CMK (cell line): ENCODE measurements at places on chromosomes 1 and 21.

GRCh38 chr1:161702250-161702649, 4.8 kb upstream of the FCRLA start:
- no peak for DNase-seq

DNA sequence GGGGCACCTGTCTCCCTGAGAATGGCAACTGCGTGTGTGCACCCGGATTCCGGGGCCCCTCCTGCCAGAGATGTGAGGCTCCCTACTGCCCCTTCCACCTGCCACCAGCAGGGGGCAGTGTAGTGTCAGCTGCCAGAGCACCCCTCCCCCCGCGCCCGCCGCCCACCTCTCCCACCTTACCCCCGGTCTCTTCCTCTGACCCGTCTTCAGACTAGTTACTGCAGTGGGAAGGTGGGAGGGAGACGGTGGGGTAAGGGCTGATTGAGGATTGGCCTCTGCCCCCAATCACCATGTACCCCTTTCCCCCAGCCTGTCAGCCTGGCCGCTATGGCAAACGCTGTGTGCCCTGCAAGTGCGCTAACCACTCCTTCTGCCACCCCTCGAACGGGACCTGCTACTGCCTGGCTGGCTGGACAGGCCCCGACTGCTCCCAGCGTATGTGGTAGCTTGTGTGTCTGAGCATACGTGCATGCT, 10.1 kb upstream of the LRRC71 start:
- DNase-seq, result no peak

DNA sequence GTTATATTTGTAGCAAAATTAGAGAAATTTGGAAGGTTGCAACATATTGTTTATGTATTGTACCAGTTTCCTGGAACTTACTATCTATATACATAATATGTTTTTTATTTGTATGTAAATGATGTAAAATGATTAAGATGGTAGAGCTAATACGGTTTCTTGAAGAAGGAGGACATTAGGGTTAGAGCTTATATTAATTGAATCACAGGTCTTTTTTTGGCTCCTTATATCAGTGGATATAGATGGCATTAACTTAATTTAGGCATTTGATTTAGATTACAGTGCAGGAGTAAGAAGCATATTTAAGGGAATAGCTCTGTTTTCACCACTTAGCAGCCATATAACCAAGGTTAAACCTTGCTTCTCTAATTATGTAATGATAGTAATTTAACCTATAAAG, 357.7 kb downstream of the USP25 start:
- DNase-seq, result no peak

DNA sequence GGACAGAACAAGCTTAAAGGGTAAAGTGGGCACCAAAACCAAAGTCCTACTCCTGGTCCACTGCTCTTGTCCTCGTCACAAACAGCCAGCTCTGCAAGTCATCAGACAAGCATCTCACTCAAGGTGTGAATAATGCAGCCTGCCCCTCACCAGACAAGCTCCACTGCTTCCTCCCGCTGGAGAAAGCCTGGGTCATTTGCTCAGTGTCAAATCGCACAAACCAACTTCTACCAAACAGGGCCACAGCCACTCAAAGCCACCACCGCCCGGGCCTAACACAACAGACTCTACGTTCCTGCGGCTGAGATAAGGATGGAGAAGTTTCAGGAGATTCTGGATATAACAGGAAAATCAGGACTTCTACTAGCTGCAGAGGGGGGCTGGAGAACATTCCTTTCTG, 3.3 kb downstream of the SSBP3 start:
- DNase-seq, result no peak

DNA sequence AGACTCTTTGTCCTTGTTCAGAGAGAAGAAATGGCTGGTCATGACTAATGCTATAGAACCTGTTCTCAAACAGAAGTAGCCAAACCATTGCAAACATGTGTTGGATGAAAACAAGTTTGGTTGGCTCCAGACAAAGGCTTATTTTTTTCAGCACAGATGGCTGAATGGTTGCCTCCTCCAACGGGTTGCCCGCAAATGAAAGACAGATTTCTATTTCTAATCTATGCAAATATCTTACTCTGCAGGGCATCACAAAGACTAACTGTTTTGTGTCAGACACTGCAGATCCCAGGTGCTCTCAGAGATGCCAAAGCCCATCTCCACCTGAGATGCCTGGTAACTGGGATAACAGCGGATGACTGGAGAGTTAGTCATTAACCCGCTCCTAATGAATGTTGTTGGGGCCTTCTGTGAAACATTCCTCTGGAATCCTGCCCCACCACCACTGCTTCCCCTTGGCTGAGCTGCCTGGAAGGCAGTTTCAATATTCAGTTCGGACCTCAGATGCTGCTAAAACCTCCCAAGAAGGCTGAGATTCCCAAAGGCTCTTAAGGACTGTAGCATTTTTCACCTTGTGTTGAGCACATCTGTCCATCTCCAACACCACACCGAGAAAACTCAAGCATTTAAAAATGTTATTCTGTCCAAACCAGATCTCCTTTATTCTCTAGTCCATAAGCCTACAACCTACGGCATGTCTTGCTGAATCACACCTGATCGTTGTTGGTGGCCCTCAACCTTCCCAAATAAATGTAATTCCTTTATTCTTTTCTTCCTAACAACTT, 104.4 kb downstream of the PTPN14 start:
- no peak for DNase-seq

- DNase-seq, result no peak
Measured at GRCh38 chr1:44501047-44501890, 96.2 kb downstream of the RNF220 start.

DNA sequence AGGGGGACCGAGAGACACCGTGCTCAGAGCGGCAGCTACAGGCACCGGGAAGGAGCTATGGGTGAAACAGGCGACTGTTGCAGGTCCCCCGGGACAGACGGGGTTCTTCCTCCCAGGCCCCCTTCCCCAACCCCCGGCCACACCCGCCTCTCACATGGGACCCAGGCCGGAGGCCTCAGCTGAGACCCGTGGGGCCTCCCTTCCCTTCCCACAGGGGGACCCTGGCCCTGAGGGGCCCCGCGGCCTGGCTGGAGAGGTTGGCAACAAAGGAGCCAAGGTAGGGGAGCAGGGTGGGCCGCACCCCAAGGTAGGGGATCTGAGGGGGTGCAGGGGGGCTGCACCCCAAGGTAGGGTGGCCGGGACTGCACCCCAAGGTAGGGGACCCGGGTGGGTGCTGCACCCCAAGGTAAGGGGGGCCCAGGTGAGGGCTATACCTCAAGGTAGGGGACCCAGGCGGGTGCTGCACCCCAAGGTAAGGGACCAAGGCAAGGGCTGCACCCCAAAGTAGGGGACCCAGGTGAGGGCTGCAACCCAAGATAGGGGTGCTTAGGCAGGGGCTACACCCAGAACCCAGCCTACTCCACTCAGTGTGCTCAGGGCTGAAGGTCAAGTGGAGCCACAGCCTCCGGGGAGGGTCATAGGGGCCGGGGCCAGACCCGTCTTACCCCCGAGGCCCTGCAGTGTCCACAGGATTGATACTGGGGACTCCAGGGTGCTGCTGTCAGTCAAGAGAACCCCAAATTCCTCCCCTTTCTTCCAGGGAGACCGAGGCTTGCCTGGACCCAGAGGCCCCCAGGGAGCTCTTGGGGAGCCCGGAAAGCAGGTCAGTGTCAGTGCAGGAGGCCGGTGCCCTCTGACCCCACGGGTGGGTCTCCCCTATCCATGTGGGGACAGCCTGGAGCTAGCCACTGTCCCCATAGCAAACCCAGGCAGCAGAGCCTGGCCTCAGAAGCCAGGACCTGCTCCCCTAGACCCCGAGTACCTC, 22.7 kb downstream of the COL6A2 start:
- no peak for DNase-seq

- no peak for DNase-seq
Measured at GRCh38 chr1:232377494-232377770, 252.5 kb downstream of the SIPA1L2 start.

DNA sequence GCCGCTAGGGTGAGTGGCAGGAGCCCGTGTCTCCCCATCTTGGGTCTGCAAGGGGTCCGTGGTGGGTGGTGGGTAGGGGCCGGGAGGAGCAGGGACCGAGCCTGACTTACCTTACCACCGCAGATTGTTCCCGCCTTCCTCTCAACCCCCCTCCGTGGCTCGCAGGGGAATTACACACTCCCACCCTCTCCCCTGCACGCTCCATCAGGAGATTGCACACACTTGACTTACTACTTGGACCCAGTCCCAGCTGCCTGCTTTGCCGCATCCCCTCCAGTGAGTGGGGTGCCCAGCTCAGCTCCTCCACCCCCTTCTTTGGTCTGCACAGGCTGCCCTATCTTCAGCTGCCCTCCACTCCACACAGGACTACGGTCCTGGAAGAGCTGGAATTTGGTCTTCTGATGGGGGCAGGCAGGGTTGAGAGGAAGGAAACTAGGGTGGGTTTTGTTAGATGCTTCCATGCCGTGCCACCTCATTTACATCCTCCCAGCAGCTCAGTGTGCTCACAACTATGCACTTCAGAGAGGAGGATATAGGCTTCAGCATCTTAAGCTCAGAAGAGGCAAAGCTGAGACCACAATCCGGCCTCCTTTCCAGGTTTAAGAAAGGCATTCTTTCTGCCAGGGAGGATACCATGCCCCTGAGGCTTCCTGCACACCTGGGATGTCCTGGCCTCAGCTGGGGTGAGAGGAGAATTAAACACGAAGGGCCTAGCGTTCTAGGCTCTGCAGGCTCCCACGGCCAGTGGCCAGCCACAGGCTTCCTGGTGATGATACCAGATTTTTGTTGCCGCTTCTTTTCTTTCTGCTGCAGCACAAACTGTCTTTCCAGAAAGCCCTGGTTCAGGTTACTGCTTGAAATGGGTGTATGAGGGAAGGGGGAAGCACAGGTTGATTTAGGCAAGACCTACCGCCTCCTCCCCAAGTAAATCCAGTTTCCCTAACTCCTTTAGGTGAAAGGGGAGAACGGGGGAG, 2.3 kb downstream of the KCNC4 start:
- no peak for DNase-seq

- DNase-seq, result no peak
Measured at GRCh38 chr1:228958741-228959140, 223.5 kb downstream of the RHOU start.

GRCh38 chr1:48000883-48001282, 3.7 kb upstream of the TRABD2B start:
- no peak for DNase-seq

DNA sequence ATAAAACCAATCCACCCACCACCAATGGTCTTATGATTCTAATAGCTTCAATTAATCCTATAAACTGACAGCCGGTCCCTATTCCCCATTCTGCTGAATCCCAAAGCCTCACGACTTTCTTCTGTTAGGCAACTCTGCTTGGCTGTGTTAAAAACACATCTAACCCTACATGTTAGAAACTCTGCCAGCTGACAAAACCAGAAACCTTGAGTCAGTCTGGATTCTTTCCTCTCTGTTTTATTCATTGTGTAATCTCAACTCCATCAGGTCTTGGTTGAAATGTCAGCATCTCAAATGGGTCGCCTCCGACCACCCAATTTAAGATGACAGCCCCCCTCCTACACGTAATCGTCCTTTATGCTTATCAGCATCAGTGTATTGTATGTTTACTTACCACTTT, 312.1 kb downstream of the DISC1 start:
- DNase-seq, result no peak
